Cerebellum (tissue), 4 donors: ENCODE measurements at places on chromosomes 11 and 22.

DNA sequence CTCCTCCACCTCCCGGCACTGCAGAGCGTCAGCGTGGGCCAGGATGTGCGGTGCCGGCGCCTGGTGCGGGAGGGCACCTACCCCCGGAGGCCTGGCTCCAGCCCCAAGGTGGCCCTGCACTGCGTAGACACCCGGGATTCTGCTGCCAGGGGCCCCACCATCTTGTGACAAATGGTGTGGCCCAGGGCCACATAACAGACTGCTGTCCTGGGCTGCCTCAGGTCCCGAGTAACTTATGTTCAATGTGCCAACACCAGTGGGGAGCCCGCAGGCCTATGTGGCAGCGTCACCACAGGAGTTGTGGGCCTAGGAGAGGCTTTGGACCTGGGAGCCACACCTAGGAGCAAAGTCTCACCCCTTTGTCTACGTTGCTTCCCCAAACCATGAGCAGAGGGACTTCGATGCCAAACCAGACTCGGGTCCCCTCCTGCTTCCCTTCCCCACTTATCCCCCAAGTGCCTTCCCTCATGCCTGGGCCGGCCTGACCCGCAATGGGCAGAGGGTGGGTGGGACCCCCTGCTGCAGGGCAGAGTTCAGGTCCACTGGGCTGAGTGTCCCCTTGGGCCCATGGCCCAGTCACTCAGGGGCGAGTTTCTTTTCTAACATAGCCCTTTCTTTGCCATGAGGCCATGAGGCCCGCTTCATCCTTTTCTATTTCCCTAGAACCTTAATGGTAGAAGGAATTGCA is 13.5 kb downstream of the TSKU start:
- DNase-seq = no peak

GRCh38 chr11:74135127-74135840 is 35.5 kb downstream of the C2CD3 start:
- no peak for DNase-seq

DNA sequence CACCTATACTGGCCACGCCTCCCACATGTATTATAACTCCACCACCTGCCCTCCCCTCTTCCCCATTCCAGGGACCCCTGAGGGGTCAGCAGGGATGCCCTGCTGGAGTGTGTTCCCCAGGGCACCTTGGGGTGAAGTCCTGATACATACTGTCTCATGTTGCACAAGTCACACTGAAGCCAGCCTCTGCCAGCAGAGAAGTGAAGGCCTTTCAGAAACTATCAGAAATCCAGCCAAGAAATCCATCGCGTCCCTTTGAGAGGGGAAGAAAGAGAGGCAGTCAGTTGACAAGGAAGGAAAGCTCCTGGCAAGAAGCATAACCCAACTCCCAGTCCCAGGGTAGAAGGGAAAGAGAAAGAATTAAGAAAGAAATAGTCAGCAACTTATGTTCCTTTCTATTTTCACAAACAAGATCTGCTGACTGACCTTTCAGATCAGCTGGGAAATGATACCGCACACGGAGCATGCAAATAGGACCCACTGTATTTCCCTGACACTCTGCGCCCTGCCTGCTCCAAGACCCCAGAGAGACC is 45.2 kb downstream of the SC5D start:
- peak; percentile 19 for DNase-seq

DNA sequence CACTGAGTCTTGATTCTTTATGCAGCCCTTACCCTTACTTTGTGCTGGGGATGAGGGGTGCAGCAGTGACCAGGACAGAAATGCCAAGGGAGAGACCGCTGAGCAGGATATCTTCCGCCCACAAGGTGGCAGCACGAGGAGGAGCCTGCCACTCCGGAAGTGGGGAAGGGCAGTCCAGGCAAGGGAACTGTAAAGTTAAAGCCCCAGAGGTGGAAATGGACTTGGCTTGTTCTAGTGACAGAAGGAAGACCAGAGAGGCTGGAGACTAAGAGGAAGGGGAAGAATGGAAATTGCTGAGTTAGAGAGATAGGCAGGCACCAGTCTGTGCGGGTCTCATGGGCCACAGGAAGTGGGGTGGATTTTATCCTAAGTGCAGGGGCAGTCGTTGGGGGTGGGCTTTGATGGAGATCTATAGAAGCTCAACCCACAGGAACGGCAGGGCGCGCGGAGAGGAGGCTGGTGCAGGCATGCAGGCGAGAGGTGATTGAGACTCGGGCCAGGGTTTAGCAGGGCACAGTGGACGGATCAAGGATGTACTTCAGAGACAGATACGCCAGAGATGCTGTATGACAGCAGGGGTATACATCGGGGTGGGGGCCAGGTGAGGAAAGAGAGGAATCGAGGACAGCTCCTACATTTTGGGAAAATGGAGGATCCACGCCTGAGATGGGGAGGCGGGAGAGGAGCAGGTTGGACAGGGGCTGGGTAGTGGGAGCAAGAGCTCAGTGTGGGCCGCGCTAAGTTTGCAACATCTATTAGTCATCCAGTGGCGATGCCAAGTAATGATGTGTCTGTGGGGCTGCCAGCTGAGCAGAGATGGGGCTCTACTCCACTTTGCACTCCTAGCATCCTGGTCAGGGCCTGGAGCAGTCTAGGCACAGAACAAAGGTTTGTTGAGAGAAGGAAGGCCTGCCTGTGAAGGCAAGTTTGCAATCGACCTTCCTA is 3.3 kb upstream of the GRK2 start:
- DNase-seq = peak; percentile 85

DNA sequence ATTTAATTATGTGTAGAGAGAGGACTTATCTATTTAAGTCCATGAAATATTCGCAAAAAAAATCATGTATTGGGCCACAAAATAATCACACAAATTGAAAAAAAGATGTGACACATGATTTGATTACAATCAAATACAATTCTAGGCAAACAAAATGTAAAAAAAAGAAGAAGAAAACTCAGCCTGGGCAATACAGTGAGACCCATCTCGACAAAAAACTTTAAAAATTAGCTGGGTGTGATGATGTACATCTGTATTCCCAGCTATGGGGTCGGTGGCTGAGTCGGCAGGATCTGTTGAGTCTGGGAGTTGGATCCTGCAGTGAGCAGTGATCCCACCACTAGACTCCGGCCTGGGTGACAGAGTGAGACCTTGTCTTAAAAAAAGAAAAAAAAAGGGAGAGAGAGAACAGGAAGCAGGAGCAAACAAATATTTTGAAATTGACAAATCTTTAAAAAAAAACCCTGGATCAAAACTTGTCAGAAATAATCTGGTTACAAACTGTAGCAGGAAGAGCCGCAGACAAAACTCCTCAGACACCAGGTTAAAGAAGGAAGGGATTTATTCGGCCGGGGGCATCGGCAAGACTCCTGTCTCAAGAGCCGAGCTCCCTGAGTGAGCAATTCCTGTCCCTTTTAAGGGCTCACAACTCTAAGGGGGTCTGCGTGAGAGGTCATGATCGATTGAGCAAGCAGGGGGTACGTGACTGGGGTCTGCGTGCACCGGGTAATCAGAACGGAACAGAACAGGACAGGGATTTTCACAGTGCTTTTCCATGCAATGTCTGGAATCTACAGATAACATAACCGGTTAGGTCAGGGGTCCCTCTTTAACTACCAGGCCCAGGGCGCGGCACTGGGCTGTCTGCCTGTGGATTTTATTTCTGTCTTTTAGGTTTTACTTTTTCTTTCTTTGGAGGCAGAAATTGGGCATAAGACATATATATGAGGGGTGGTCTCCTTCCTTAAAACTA is 3.3 kb upstream of the TYMP start:
- DNase-seq = no peak

DNA sequence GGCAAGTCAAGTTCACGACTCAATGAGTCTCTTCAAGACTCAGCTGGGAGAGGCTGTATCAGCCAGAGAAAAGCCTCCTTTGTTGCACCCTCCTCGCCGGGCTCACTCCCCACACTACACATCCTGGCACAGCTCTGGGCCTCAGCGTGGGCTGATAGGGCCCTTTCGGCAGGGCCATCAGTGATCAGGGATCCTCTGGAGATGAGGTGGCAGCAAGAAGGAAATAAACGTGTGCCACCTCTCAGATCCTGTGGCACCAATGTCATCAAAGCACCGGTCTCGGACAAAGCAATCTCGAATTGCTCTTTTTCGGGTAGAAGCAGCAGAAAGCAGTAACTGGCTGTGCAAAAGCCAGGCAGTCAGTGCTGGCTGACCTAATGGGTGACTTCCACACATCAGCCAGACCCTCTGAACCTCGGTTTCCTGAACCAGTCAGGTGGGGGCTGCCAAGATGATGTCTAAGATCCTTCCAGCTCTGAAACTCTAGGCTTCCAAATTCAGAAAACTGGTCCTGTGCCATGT is 2.1 kb downstream of the EHD1 start:
- DNase-seq = no peak

- DNase-seq = no peak
Observed at GRCh38 chr11:65429724-65430405, 7.3 kb downstream of the NEAT1 start.

DNA sequence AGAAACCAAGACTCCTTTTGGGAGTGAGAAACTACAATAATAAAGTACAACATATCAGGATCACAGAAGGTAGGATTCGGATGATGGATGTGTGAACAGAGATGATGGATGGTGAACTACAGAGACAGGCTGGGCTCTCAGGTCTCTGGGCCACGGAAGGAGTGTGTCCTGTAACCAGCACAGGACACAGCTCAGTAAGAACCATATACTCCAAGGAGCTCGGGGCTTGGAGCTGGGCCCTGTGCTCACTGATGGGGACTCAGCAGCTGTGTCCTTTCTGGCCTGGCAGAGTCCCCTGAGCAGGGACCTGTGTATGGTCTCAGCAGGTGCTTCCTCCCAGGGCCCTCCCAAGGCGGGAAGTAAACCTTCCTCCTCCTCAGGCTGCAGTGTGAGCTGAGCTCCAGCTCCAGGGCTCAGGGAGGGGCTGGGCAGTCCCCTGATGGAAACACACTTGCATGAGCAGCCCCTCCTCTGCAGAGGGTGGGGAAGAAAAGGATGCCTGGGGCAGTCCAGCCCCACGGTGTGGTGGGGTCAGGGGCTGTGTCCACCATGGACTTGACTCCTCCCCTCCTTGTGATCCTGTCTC is 39.8 kb upstream of the TOP3B start:
- DNase-seq = no peak

GRCh38 chr11:67415501-67416304 is at the start of gene CARNS1:
Gene CARNS1 (plus strand): TSS chr11:67415678. CDS start chr11:67416200, 522 bp downstream.
- no peak for DNase-seq

DNA sequence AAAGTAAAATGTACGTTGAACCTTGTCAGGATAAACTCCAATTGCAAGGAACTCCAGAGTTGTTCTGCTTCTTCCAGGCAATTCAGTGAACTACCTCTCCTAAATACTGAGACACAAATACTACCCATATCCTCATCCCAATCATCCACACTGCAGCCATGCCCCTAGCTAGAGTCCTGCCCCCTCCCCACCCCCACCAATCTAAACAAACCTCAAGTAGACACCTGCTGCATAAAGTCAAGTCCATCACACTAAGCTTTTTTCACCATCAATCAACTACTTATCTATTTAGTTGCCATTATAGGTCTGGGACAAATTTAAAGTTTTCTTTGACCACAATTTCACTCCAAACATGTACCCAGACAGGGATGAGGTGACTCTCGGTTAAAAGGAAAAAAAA is 93.2 kb upstream of the APOA1 start:
- DNase-seq = no peak

- DNase-seq = no peak
Observed at GRCh38 chr22:21816787-21817496, 50.5 kb downstream of the MAPK1 start.

GRCh38 chr22:23128269-23129108 is 13.3 kb downstream of the RSPH14 start:
- peak; percentile 88 for DNase-seq

DNA sequence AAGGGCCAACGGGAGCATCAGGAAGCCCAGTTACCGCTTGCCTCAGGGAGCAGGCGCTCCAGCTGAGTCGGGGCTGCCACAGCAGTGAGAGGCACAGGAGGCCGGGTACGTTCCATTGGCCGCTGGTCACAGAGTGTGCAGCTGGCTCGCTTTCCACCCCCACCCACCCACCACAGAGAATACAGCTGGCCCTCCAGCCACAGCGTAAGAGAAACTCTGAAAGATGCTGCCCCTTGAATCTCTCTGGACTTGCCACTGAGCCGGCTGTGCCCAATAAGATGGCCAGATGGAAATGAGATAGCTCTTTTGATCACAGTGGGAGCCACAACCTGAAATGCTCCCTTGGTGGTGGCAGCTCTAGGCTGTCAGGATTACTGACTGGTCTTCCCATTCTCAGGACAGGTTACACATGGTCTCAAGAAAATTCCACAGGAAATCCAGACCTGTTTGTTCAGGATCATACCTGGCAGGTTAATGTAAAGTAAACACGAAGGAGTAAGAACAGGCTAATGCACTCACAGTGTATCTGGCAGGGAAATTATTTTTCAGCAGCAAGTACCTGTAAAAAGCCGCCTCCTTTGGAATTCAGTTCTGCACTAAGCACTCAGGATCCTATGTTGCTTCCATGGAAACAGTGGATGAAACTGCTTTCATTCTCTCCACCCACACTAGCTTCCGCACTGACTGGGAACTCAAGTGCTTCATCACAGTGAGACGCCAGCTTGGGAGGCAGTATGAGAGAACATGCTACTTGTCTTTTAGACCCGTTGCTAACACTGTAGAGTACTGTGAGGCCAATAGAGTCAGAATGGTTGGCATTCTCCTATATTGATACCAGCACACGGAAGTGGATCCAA is 16.5 kb downstream of the SIAE start:
- no peak for DNase-seq

- no peak for DNase-seq
Observed at GRCh38 chr22:19478045-19478900, 720 bp downstream of the UFD1 start.

GRCh38 chr11:102204174-102204573 is 93.9 kb downstream of the YAP1 start:
- DNase-seq = no peak

DNA sequence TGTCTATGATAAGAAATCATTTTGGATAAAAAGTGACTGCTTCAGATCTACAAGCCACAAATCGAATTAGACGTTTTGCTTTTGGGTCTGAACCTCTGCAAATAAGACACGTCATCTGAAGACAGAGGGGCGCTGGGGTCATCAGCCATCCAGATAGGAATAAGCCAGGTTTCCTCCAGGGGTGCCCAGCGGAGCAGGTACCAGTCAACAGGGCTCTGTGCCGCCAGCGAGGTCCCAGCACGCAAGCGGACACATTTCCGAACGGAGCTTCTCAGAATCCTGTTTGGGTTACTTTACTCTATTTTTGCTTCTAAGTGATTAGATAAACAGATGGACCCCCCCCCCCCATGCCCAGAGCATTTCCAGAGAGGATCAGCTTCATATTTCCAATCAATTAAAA is 873.8 kb downstream of the BRD1 start:
- DNase-seq = no peak

GRCh38 chr11:102287964-102288724 is 29.1 kb upstream of the BIRC3 start:
- peak; percentile 56 for DNase-seq

- DNase-seq = no peak
Observed at GRCh38 chr11:60570970-60571369, 55.8 kb downstream of the MS4A13 start.

DNA sequence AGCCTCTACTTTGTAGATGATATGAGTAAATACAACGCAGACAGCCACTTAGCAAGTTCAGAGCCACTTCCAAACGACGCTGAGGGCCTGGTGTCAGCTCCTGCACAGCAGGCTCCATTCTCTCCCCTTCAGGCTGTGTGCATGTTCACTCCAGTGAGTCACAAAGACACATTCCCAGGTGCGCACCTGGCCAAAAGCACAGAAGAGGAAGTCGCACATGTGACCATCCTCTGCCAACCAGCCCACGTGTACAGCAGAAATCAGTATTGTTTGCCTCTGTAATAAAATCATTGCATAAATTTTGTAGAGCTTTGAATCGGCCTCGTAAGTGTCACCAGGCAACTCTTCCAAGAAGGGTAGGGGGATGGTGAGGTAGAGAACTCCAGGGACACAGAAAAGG is 19.5 kb upstream of the TPH1 start:
- no peak for DNase-seq

- no peak for DNase-seq
Observed at GRCh38 chr22:45296628-45297297, 12.0 kb downstream of the UPK3A start.
